ENCODE measurements at places on chromosomes 11 and 22. TPM values are rescaled to one million over a fixed set of nuclear protein-coding genes. Genes with fewer than 3 reads are reported as not detected.

Gene SLC6A5
- not detected for total RNA-seq

- DNase-seq = no peak
- no peak overlapping the region for H3K4me3 ChIP-seq
- no peaks in the 10 kb centered on the region for H3K4me1 ChIP-seq
- no peak overlapping the region for H3K27ac ChIP-seq
Observed at GRCh38 chr22:47484960-47485569, 722.6 kb downstream of the TBC1D22A start.

- DNase-seq = no peak
- H3K4me1 ChIP-seq = no peaks in the 10 kb centered on the region
- no peaks in the 10 kb centered on the region for H3K27me3 ChIP-seq
Observed at GRCh38 chr11:60184824-60185511, 2.1 kb upstream of the MS4A6A start.

Gene BTBD18
- total RNA-seq = not detected

DNA sequence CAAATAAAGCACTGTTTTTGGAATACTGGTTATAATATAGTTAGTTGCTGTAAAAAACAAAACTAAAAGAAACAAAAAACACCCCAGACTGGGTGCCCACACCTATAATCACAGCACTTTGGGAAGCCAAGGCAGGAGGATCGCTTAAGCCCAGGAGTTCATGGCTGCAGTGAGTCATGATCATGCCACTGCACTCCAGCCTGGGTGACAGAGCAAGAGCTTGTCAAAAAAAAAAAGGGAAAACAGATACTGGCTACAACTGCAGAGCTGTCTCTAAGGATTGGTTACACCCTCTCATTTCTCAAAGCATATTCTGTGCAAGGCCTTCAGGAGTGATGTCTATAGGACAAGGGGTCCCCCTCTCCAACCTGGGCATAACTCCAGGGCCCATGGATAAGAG, 14.6 kb upstream of the STK33 start:
- no peak overlapping the region for H3K4me3 ChIP-seq
- H3K27me3 ChIP-seq = no peaks in the 10 kb centered on the region
- H3K27ac ChIP-seq = no peak overlapping the region
- H3K36me3 ChIP-seq = no peaks in the 10 kb centered on the region

Gene UPK3A
- total RNA-seq = not detected

GRCh38 chr22:50226063-50226874, 18.6 kb downstream of the TUBGCP6 start:
- H3K36me3 ChIP-seq = peaks cover 87% of the 10 kb centered on the region
- no peaks in the 10 kb centered on the region for H3K27me3 ChIP-seq
- no peak for DNase-seq
- no peak overlapping the region for H3K4me3 ChIP-seq

DNA sequence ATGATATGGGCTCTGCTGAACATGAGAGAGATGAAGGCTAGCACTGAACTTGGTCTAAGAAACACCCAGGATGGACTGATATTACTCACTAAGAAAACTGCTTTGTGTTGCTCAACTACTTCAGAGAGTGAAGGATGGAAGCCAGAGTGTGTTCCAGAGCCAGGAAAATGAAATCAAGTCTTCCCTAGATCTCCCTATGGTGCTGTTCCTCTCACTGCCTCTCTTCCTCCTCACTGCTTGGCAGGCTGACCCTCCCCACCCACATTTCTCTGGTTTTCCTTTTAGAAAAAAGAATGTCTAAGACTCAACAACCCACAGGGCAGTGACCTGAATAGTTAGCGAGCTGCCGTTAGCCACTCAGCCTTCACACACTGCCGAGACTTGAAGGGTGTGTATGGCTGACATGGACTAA, 65.6 kb downstream of the CCDC81 start:
- no peak overlapping the region for H3K27ac ChIP-seq
- no peaks in the 10 kb centered on the region for H3K27me3 ChIP-seq
- peak; percentile 70 for DNase-seq
- H3K4me1 ChIP-seq = peaks cover 10% of the 10 kb centered on the region
- H3K36me3 ChIP-seq = peaks cover 22% of the 10 kb centered on the region

DNA sequence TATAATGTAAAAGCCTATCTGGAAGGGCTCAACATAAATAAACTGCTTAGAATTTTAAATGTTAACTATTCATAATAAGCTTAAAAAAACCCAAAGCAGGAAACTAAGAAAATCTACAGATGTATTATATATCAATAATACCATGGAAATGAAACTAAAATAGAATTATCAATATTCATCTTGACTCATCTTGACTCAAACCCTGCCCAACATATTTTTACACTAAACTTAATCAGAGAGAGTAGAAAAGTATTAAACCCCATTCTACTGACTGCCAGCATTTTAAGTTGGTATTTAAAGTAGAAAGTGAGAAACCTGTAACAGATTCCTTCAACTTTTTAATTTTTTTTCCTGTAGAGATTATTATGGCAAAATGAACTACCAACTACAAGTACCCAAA, 149.2 kb downstream of the ENTHD1 start:
- no peak for DNase-seq
- no peak overlapping the region for H3K4me3 ChIP-seq
- H3K27me3 ChIP-seq = peaks cover 27% of the 10 kb centered on the region
- H3K27ac ChIP-seq = no peak overlapping the region
- H3K36me3 ChIP-seq = no peaks in the 10 kb centered on the region

Gene MMP20
- not detected for total RNA-seq

DNA sequence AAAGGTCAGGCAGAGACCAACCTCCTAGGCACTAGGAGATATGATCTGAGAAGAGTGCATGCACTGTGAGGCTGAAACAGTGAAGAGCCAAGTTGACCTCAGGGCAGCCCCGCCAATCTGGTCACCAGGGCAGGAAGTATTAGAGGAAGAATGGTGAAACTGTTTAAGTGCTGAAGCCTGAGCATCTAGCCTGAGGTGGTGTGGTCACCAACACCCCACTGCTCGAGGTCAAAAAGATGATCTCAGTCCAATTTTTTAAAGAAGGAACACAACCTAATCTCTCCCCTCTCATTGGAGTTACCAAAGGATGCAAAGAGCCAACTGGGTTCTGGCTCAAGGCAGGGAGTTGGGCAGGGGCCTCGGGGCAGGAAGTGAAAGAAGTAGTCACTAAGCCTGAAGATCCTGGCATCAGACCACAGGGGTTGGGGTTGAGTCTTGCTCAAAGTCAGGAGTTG, 4.0 kb downstream of the APBB1 start:
- peaks cover 13% of the 10 kb centered on the region for H3K36me3 ChIP-seq
- no peaks in the 10 kb centered on the region for H3K27me3 ChIP-seq
- H3K4me3 ChIP-seq = no peak overlapping the region
- H3K27ac ChIP-seq = no peak overlapping the region
- peaks cover 37% of the 10 kb centered on the region for H3K4me1 ChIP-seq
- no peak for DNase-seq

DNA sequence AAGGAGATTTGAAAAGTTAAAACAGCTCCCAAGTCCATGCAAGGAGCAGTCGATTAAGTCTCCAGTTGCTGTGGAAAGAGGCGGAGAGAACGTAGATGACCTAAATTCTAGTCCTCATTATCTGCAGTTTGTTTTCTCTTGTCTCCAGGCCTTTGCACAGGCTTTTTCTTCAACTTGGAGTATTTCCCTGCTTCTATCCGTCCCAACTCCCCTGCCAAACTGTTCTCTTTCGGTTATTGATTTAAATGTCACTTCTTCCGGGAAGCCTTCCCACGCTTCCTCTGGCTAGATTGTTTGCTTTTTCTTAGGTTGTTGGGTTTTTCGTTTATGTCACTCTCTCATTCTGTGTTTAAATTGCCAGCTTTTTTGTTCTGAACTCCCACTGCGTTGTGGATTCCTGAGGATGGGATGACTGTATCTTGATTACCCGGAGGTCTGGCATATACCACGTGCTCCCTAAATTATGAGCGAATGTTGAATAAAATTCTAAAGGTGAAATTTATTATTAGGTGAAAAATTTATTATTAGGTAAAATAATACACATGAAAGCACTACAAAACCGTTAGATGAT, 463 bp downstream of the TMEM126B start:
- H3K36me3 ChIP-seq = no peaks in the 10 kb centered on the region
- peak overlapping the region; percentile 96 for H3K27ac ChIP-seq
- peak overlapping the region; percentile 80 for H3K4me3 ChIP-seq
- H3K4me1 ChIP-seq = no peaks in the 10 kb centered on the region
- H3K27me3 ChIP-seq = no peaks in the 10 kb centered on the region

Gene C11orf86
- not detected for total RNA-seq

DNA sequence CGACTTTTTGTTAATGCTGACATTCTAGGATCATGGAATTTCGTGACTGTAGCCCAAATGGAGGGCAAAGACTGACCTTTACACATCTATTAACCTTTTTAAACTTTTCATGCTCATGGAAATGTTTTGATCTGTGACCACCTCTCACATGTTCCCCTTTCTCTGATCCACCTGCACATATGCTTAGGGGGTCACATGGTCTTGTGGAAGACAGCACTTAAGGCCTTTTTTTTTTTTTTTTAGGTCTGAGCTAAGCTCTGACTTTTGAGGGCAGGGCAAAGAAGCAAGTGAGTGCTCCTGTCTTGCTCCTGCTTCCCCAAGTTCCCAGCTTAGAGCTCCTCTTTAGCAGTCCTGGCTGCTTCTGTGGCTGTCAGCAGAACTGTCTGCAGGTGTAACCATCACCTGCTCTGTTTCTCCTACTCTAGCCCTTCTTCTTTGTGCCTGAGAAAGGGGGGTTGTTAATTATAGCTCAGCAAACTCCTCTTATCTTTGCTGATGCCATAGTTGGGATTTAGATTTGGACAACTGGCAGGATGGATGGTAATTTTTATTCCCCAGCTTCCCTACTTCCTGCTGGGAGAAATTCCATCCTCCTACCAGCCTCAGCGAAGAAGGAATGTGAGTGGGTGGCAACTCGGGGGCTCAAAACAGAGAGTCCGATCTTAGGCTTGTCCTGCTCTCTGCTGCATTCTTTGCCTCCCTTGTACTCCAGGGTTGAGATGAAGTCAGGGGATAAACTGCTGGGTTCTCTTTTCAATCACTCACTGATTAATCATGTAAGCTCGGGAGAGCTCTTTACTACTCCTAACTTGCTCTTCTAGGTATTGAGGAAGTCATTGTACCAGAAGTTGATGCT, 64.4 kb downstream of the GRAMD1B start:
- H3K4me3 ChIP-seq = no peak overlapping the region
- no peak overlapping the region for H3K27ac ChIP-seq
- no peaks in the 10 kb centered on the region for H3K36me3 ChIP-seq

DNA sequence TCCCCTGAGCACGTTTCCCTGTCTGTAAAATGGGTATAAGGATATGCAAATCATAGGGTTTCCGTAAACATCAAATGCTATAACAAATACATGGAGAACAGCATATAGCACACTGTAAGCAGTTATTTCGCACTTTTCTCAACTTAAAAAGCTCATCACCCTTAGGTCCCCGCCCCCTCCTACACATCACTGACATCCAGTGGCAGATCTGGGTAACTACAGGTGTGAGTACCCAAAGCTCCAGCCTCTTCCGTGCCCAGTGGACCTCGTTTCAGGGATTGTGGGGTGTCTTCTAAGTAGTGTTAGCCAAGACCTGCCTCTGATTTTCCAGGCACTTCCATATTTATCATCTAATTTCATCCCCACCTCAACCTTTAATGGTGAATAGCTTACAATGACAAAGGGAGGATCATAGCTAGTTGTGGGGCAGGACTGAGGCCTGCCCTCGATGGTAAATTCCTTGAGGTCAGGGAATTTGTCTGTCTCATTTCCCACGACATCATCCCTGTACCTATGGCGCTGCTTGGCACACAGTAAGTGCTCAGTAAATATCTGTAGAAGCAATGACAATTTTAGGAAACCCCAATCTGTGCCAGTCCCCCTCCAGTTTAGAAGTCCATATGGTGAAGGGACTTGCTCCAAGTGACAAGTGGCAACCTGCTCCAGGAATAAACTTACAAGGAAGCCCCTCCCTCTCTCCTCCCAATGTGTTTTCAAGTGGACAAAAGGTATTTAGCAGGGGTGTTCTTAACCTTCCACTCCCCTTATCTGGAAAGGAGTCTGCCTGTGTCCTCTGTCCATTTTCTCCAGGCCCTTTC, 340.5 kb downstream of the TENM4 start:
- DNase-seq = no peak
- H3K4me1 ChIP-seq = peaks cover 12% of the 10 kb centered on the region
- no peaks in the 10 kb centered on the region for H3K36me3 ChIP-seq
- no peak overlapping the region for H3K27ac ChIP-seq
- no peak overlapping the region for H3K4me3 ChIP-seq
- H3K27me3 ChIP-seq = no peaks in the 10 kb centered on the region

DNA sequence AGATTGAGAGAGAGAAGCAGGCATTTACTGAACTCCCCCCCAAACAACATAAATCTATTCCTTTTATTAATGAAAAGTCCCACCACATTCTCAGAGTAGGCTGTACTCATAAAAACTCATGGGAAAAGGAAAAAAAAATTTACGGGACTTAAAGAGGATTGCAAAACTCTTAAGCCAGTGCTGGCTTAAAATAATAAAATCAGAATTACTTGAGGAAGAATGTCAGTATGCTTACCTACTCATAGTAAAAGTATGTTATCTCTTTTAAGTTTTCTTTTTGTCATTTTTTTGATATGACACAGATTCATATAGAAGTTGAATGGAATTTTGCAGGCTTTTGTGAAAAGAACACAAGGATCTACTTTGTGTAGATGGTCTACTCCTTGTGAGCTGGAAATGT, 126.3 kb downstream of the LUZP2 start:
- H3K27ac ChIP-seq = no peak overlapping the region
- H3K4me1 ChIP-seq = no peaks in the 10 kb centered on the region
- H3K27me3 ChIP-seq = no peaks in the 10 kb centered on the region
- no peak overlapping the region for H3K4me3 ChIP-seq

- no peak overlapping the region for H3K27ac ChIP-seq
- H3K36me3 ChIP-seq = no peaks in the 10 kb centered on the region
- DNase-seq = no peak
- H3K4me1 ChIP-seq = peaks cover 7% of the 10 kb centered on the region
Observed at GRCh38 chr11:44709281-44709562, 17.5 kb upstream of the TSPAN18 start.

DNA sequence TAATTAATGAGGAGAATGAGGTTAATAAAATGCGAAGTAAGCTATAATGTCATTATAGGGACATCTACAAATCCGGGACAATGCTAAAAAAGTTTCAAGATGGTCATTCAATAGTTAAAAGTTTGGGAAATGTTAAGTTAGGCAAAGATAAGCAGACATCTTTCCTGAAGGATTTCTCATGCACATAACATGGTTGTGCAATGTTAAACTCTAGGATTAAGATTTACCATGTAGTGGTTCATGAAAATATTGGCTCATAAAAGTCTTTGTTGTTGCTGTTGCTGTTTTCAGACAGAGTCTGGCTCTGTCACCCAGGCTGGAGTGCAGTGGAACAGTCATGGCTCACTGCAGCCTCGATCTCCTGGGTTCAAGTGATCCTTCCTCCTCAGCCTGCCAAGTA, 751.5 kb upstream of the CCDC179 start:
- H3K27me3 ChIP-seq = no peaks in the 10 kb centered on the region
- H3K36me3 ChIP-seq = no peaks in the 10 kb centered on the region
- DNase-seq = no peak
- H3K4me3 ChIP-seq = no peak overlapping the region
- H3K4me1 ChIP-seq = no peaks in the 10 kb centered on the region

Gene FGF4
- total RNA-seq = not detected

Gene MS4A12
- total RNA-seq = not detected
